ENCODE measurements at places on chromosomes 16 and 17.
A peak's percentile ranks its signal among the peaks of the same experiment; 100 is the strongest.

GRCh38 chr17:35560703-35561102 is at the start of gene SLFN14:
TSS of gene SLFN14 (minus strand) at chr17:35560819. CDS start at chr17:35558062, 2,757 bp downstream.
- no peak for DNase-seq

- no peak for DNase-seq
These were observed 9.4 kb downstream of the C16orf89 start for GRCh38 chr16:5056352-5056751.

GRCh38 chr16:55661941-55662643 is 6.3 kb downstream of the SLC6A2 start:
- no peak for DNase-seq

GRCh38 chr16:30786936-30787612 is at the start of gene ZNF629:
TSS of gene ZNF629 (minus strand) at chr16:30787205. CDS start at chr16:30784482, 2,723 bp downstream.
- DNase-seq = no peak

GRCh38 chr16:88724855-88725555 is 18.7 kb downstream of the CTU2 start:
- no peak for DNase-seq

GRCh38 chr17:64648234-64648633 is 13.9 kb downstream of the SMURF2 start:
- DNase-seq = no peak

DNA sequence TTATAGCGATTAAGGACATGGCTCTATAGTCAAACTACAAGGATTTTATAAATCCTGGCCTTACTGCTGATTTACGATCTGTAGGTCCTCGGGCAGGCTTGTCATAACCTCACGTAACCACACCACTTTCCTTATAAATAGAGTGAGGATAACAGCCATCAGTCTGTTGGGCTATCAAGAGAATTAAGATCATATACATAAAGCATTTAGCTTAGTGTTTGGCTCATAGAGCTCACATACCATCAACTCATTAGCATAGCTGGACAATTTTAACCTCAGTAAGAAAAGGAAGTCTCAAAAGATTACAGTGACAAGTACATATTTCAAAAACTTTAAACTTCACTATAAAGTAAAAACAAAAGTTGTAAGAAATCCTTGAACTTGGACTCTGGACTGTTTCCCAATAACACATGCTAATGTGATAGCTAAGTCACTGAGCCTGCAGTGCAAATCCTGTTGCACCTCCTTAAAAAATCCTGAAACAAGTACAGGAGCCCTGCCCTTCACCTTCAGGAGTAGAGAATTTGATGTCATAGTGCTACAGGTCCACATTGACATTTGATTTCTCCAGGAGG is 20.8 kb upstream of the CLEC3A start:
- no peak for DNase-seq

GRCh38 chr17:78834571-78834970 is 6.0 kb downstream of the USP36 start:
- DNase-seq = no peak

DNA sequence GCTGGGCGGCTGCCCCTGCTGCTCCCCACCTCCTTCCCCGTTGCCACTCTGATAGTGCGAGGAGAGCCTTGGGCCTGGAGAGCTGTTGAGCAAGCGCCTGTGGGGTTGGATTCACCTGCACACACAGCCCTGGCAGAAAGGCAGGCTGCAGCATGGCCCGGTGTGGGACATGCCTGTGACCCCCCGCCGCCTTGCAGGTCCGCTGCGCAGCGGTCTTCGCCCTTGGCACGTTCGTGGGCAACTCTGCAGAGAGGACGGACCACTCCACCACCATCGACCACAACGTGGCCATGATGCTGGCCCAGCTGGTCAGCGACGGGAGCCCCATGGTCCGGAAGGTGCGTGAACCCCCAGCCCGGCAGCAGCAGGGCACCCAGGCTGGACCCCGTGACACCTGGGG is 106.8 kb upstream of the CHMP6 start:
- DNase-seq = no peak

- DNase-seq = no peak
These were observed 180.9 kb downstream of the AIPL1 start for GRCh38 chr17:6254036-6254435.

- no peak for DNase-seq
These were observed 118.9 kb downstream of the AATF start for GRCh38 chr17:37067555-37068111.

GRCh38 chr17:80566054-80566400 is 21.4 kb downstream of the RPTOR start:
- DNase-seq = no peak

- DNase-seq = no peak
These were observed 29.4 kb upstream of the PRKCA start for GRCh38 chr17:66272811-66273585.

GRCh38 chr17:49715717-49716279 is 8.0 kb upstream of the SLC35B1 start:
- peak; percentile 60 for DNase-seq

- no peak for DNase-seq
These were observed 77.7 kb downstream of the XYLT1 start for GRCh38 chr16:17392857-17393692.

DNA sequence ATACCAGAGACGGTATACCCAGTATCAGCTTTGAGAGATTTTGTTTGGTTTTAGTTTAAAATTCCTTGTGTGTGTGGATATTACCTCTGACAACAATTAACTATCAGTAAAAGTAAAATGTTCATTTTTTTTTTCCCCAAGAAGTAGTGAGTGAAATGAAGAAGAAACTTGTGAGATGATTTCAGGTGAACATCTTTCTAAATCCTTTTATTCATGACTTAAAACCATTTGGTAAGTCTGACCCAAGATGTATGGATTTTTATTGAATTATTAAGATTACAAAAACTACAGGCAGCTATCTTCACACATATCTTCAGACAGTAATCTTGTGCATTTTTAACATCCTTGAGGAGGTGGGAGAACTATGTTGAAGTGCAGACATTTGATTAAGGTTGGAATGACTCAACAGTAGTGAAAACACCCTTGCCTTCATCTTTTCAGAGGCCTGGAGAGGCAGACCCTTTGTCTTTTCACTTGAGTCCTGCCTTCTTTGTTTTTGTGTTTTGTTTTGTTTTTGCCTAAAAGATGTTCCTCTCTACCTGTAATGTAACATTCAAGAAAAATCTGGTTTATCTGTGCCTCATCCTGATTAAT is 240.3 kb upstream of the TBX2 start:
- no peak for DNase-seq

DNA sequence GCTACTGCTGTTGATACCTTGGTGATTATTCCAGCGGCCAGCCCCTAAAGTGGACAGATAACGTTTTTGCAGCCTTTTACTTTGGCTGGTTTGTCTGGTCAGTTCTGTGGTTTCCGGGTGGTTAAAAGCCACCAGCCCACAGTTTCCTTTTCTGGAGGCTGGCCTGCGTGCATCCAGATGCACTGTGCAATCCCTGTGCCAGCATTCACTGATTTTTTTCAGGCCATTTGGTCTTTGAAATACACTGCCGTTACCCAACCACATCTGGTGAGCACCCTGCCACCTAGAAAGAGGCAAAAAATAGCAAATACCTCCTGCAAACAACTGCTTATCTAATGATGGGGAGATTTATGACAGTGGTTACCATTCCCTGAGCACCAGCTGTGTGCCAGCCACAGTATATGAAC is 797 bp downstream of the NUDT7 start:
- no peak for DNase-seq

GRCh38 chr17:40064971-40065768 is 2.4 kb downstream of the THRA start:
- no peak for DNase-seq

- no peak for DNase-seq
These were observed 2.0 kb downstream of the CD300LB start for GRCh38 chr17:74529243-74529642.
